ENCODE measurements at places on chromosomes 4 and X.

DNA sequence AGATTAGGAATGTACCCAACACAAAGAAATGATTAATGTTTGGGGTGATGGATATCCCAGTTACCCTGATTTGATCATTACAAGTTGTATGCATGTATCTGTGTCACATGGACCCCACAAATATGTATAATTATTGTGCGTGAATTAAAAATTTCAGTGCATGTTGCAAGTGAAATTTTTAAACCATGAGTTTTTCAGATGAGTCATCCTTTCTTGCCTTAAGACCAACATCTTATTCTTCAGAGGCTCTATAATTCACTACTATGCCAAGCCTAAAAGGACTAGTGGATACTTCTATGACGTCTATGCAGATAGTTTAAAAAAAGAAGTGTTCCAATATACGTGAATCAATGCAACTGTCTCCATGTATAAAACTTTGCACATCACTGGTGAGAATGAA is 113.0 kb upstream of the SH3RF1 start:
- DNase-seq = no peak

- DNase-seq = no peak
Measured at GRCh38 chrX:46165411-46165810, 379.8 kb downstream of the ZNF674 start.

- no peak for DNase-seq
Measured at GRCh38 chr4:144809056-144809640, 163.2 kb downstream of the HHIP start.

DNA sequence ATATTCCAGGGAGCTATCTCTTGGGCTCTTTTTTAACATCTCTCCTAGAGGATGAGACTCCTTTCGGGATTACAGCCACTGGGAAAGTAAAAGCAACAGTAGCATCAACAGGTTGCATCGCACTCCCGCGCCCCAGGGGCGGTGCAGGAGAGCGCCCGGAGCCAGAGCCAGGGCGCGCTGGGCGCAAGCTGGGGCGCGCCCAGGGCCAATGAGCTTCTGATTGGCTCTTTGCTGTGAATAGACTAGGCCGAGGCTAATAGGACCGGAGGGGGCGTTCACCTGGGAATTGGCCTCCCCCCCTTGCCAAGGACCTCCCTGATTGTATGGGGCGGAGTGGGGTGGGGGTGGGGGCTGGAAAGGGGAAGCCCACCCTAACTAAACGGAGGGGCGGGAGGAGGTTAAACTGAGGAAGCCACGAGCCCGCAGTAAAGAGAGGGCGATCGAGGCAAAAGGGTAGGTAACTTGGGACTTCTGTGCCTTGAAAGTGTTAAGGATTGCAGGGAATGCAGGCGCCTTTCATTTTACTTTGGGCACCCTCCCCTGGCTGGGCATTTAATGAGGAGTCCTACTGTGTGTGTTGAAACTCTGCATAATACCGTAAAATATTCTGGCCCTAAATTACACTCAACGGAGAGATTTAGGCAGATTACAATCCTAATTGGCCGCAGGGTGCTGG is 1.1 kb upstream of the ATOH1 start:
- DNase-seq = no peak

DNA sequence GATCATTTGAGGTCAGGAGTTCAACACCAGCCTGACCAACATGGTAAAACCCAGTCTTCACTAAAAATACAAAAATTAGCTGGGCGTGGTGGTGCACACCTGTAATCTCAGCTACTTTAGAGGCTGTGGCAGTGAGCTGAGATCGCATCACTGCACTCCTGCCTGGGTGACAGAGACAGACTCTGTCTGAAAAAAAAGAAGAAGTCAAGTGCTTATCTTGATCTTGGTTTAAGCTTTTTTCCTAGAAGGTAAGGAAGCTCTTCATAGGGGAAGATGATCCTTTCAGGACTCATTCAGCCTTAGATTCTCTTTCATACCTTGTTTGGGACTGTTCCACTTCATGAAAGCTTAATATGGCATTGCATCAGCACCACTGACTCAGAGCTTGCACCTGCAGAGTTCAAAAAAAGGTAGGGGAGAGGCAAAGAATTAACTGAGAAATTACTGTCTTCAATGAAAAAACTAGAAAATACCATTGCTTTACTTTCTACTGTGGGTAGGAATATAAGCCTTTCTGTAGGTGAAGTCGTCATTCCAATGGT is 70.8 kb upstream of the EPGN start:
- no peak for DNase-seq

- DNase-seq = no peak
Measured at GRCh38 chrX:52585892-52586291, 68.8 kb downstream of the SSX7 start.

- no peak for DNase-seq
Measured at GRCh38 chr4:4659871-4660651, 118.2 kb upstream of the STX18 start.
